ENCODE measurements at places on chromosomes 3 and 15. TPM values are rescaled to one million over a fixed set of nuclear protein-coding genes. Genes with fewer than 3 reads are reported as not detected.

DNA sequence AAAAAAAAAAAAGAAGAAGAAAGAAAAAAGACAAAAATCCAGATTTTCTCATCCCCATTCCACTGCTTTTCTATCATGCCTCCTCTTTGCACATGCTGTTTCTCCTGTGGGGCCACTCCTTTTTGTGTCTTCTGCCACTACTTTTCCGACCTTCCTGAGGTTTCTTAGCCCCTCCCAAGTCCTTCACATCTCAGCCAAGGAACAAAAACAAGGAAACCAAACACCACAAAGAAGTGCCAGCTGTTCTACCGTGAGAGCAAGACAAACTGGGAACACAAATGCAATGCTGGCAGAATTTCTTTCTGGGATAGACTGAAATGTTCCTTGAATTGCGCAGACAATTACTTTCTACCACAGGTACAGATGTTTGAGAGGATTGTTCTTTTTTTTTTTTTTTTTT lies 83.2 kb downstream of the MB21D2 start:
- DNase-seq = no peak

DNA sequence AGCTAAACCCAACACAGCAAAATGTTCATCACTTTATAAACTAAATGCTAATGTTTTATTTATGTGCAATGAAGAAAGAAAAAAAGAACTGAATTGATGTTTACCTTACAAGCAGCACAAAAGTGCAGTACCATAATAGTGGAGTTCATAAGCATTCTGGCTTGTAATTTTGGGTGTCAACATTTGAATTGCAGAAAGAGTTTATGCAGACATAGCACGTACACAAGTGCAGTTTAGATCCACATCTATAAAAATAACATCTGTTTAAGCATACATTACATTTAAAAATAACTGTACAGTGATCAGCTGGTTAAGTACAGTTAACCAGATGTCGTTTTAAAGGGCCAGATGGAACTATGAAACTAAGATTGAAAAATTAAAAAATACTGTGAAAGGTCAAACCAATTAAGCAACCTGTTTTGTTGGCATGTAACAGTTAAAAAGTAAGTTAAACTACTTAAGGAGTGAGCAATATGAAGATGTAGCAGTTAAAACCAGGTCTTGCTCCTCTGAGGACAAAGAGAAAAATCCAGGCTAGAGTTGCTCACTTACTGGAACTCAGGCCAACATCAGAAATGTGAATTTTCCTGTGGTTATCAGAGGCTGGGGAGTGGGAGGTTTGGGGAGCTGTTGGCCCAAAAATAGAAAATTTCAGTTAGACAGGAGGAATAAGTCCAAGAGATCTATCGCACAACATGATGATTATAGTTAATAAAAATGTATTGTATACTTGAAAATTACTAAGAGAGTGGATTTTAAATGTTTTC lies 204.9 kb upstream of the MDFIC2 start:
- DNase-seq = peak; percentile 65

GRCh38 chr3:149454746-149455145 lies 19.8 kb upstream of the TM4SF4 start:
- DNase-seq = no peak

DNA sequence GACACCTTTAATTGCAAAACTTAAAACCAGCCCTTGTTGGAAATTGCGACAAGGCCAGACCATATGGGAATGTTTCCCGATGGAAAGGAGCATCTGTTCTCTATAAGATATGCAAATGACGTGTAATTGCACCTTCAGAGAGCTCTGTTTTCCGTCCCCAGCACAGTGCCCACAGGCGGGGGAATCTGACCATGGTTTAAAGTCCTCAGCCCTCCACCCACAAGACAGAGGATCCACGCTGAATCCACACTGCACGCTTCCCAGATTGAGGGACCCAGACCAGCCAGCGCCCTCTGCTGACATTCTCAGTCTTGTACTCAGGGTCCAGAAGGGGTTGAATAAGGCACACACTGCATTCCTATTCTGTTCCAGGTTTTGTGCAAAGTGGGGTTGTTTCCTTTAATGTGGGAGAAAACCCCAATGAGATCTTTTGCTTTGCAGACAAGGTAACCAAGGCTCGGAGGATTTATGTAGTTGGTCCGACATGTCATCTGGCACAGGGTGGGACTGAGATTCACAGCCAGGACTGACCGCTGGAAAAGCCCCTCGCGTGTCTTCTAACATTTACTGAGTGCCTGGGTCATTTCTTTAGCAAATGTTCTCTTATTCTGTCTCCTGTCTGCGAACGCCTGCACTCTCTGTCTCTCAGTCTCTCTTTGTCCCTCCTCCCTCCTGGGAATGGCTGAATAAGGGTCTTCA lies 36.8 kb upstream of the KLHL25 start:
- peak; percentile 66 for DNase-seq

- DNase-seq = no peak
Observed at GRCh38 chr3:107216711-107217110, 160.5 kb upstream of the CCDC54 start.

DNA sequence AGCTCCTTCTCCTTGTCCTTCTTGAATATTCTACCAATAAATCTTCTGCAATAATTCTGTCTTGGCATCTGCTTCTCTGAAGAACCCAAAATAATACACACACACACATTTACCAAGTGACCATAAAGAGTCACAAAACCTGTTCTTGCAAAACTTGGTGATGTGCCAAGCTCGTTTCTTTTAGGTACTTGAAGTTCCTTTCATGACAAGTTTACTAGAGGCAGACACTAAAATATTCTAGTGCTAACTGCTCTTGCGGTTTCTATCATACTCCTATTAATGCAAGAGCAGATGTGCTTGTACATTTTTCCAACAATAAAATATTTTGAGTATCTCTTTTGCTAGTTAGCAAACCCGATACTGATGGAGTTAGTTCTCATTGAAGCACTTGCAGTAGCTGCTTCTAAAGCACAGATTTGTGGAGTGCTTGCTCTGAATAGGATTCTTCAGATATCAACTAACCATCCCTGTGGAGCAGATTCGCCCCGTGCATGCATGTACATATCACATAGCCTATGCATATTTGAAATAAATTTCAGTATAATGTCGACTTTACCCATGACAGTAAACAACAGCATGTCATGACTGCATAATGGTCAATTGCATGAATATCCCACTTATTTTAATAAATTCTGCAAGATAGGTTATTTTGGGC lies 23.2 kb downstream of the HHLA2 start:
- no peak for DNase-seq

GRCh38 chr3:65642883-65643282 lies 395.8 kb downstream of the MAGI1 start:
- DNase-seq = no peak

DNA sequence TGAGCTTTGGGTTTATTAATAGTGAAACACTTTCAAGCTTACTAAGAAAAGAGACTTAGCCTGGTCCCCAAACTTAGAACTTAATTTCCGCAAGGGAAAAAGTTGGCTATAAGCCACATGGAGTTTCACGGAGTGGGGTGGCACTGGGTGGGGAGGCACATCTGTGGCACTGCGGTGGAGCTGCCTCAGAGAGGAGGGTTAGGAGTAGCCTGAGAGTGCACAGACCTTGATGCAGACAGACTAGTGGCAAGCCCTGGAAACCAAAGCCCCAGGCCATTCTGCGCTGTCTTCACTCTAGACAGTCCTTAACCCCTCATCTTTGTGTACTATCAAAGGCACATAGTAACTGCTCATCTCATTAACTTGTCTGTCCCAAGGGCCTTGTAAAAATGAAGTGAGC lies 22.0 kb downstream of the CXCR6 start:
- DNase-seq = no peak

GRCh38 chr3:194840661-194841514 lies 155.2 kb downstream of the FAM43A start:
- DNase-seq = no peak

GRCh38 chr15:85955501-85956391 lies 123.9 kb upstream of the AGBL1 start:
- no peak for DNase-seq

DNA sequence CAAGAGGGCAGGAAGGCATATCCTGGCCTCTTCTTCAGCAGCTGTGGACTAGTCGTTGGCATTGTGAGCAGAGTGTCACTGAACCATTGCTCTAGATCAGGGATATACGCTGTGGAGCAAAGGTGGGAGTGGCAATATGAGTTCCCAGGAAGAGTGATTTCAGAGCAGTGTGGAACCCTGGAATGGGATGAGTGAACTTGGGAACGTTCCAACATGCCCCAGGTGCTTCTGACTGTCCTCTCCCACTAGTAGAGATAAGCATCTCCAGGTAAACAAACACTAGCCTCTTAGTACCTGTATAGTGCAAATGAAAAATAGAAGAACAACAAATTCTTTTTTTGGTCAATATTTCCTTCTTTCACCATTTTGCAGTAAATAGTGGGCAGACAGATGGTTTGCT lies 123.6 kb upstream of the VEPH1 start:
- no peak for DNase-seq

- DNase-seq = no peak
Observed at GRCh38 chr15:85547386-85547785, 167.0 kb downstream of the AKAP13 start.

DNA sequence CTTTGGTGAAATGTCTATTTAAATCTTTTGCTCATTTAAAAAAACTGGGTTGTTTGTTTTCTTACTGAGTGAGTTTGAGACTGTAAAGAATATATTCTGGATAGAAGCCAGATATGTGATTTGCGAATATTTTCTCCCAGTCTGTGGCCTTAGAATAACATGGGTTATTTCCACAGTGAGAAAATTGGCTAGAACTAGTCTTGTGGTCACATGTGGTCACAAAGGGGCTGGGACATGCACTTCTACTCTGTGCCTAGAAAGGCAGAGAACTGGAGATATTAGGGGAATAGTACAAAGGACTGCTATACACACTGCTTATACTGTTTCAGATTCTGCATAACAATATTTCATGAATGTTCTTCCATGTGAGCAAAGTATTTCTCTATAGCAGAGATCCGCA lies 79.9 kb upstream of the RGMA start:
- peak; percentile 52 for DNase-seq

DNA sequence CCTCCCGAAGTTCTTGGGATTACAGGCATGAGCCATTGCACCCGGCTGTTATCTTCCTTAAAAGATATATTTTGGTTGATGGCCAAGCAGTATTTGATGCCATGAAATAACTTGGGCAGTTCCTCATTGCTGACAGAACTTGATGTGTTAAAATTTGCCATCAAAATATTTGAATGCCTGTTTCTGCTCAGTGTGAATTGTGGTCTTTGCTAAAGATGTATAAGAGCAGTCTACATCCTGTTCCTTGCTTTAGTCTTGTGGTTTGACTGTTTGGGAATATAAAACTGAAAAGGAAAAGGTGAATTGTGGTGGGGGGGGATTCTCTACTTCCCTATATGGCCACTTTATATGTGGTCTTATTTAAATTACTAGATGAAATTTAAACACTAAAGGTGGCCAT lies 14.0 kb downstream of the TRIM71 start:
- no peak for DNase-seq

DNA sequence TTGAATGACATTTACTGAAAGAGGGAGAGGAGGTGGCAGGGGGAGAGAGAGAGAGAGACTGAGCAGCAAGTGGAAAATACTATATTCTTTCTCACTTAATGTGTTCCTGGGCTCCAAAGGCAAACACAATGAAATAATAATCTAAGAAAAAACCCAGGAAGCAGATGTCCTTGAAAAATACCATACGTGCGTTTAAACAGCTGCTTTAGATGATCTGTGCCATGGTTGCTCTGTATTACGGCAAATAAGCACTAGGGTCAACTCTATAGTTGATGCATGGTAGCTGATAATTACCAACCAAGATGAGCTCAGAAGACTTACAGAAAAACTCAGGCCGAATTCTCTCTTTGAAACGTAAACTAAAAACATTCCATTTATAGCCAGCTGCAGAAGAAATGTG lies 410.3 kb upstream of the TBL1XR1 start:
- DNase-seq = no peak

GRCh38 chr15:100919481-100920405 lies 586 bp downstream of the LRRK1 start:
- DNase-seq = no peak

GRCh38 chr3:120324190-120324589 lies 25.0 kb downstream of the LRRC58 start:
- no peak for DNase-seq

SLC33A1 gene
- polyA plus RNA-seq = 20.9 TPM

MBD4 gene
- 28.3 TPM for polyA plus RNA-seq

ZNF774 gene
- 2.0 TPM for polyA plus RNA-seq

GJD2 gene
- 0.14 TPM for polyA plus RNA-seq

PPP1R14D gene
- not detected for polyA plus RNA-seq

SCAANT1 gene
- not detected for polyA plus RNA-seq

CNTN3 gene
- 11.2 TPM for polyA plus RNA-seq

RHOA gene
- polyA plus RNA-seq = 431 TPM

KY gene
- 61.5 TPM for polyA plus RNA-seq

GOLGA6D gene
- polyA plus RNA-seq = 0.36 TPM

All from muscle of back (tissue), 13 donors.